ENCODE measurements at places on chromosomes 6 and 20. TPM values are rescaled to one million over a fixed set of nuclear protein-coding genes. Genes with fewer than 3 reads are reported as not detected.

KCNK5 gene
- 25.9 TPM for total RNA-seq

COL11A2 gene
- 1.4 TPM for total RNA-seq

CAPN11 gene
- total RNA-seq: 0.11 TPM

SLC22A7 gene
- total RNA-seq: not detected

DNA sequence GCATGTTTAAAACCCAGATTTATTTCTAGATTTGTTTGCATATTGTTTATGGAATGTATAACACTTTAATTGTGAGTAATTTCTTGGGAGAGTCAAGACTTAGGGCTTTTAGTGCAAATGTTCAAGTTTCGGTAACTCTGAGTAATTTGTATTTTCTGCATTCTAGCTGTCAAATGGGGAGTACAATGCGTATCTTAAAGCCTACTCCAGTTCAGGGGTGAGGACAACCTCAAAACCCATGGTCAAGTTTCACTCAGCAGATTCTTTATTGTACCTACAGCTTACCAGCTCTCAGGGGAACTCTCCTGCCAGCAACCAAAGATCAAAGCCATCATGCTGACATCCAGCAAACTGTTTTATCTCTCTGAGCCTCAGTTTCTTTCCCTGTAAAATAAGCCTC, 458.6 kb upstream of the JARID2 start:
- H3K27ac ChIP-seq: no peak overlapping the region
- H3K4me1 ChIP-seq: peaks cover 27% of the 10 kb centered on the region
- H3K4me3 ChIP-seq: no peak overlapping the region
- H3K27me3 ChIP-seq: peaks cover 2% of the 10 kb centered on the region
- no peak for DNase-seq

DNA sequence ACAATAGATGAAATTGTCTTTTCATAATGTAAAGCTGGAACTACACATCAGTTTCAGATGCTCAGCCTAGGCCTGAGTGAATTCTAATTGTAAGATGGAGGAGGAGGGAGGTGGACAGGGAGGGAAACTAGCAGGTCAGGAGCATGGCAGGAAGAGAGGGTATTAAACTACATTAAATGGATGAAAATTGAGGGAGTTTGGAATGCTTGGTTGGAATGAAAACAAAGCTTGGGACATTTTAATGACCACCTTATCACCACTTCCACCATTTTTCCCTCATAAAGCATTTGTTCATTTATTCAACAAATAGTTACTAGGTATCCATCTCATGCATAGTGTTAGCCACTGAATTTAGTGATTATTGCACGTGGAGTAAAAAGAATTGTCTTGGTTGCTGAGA, 65.0 kb downstream of the KIZ start:
- H3K27me3 ChIP-seq: no peaks in the 10 kb centered on the region
- no peak overlapping the region for H3K27ac ChIP-seq
- no peak overlapping the region for H3K4me3 ChIP-seq
- no peak for DNase-seq
- no peaks in the 10 kb centered on the region for H3K4me1 ChIP-seq

- H3K27me3 ChIP-seq: no peaks in the 10 kb centered on the region
- no peaks in the 10 kb centered on the region for H3K36me3 ChIP-seq
- peaks cover 7% of the 10 kb centered on the region for H3K4me1 ChIP-seq
- no peak for DNase-seq
Observed at GRCh38 chr6:145836170-145836569, 21.6 kb upstream of the FBXO30 start.

- no peaks in the 10 kb centered on the region for H3K36me3 ChIP-seq
- H3K27me3 ChIP-seq: peaks cover 9% of the 10 kb centered on the region
- no peak for DNase-seq
- no peak overlapping the region for H3K27ac ChIP-seq
Observed at GRCh38 chr20:16595376-16595775, 22.1 kb upstream of the KIF16B start.

- DNase-seq: no peak
- H3K4me1 ChIP-seq: no peaks in the 10 kb centered on the region
- H3K4me3 ChIP-seq: no peak overlapping the region
- H3K27me3 ChIP-seq: peaks cover 23% of the 10 kb centered on the region
- H3K36me3 ChIP-seq: no peaks in the 10 kb centered on the region
Observed at GRCh38 chr20:41645372-41645771, 27.2 kb upstream of the CHD6 start.

DNA sequence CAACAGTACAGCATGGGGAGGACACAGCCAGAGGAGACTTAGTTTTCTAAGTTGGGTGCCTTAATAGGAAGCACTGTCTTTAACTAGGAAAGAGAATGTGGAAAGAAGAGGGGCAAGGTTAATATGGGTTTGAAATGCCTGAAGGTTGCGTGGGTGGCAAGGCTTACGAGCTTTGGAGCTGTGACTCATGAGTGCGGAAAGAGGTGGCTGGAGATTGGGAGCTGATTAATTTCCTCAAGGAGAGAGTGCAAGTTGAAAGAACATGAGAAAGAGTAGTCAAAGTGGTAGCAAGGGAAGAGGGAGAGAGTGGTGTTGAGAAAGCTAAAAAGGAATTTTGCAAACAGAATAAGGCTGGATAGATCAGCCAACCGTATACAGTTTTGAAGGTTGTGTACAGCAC, 315.1 kb upstream of the PRND start:
- H3K4me3 ChIP-seq: no peak overlapping the region
- no peaks in the 10 kb centered on the region for H3K4me1 ChIP-seq
- peaks cover 3% of the 10 kb centered on the region for H3K27me3 ChIP-seq
- H3K36me3 ChIP-seq: no peaks in the 10 kb centered on the region

GRCh38 chr6:164150232-164150631, 735.7 kb downstream of the QKI start:
- no peaks in the 10 kb centered on the region for H3K4me1 ChIP-seq
- DNase-seq: no peak
- no peak overlapping the region for H3K27ac ChIP-seq
- no peak overlapping the region for H3K4me3 ChIP-seq
- no peaks in the 10 kb centered on the region for H3K27me3 ChIP-seq
- H3K36me3 ChIP-seq: no peaks in the 10 kb centered on the region

DNA sequence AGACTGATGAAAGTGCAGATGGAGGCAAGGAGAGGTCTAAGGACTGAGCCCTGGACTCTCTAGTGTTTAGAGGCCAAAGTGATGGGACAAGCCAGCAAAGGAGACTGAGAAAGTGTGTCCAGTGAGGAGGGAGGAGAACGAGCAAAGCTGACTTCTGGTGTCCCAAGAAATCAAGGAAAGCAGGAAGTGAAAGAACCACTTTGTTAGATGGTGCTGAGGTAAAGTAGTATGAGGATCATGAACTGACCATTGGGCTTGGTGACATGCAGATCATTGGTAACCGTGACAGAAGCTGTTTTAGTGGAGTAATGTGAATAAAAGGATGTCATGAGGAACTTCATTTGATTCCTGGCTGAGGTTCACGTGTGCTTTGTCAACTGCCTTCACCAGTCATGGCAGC, 108.4 kb downstream of the SLX4IP start:
- no peak overlapping the region for H3K27ac ChIP-seq
- no peaks in the 10 kb centered on the region for H3K27me3 ChIP-seq
- H3K4me3 ChIP-seq: no peak overlapping the region
- no peak for DNase-seq
- peaks cover 10% of the 10 kb centered on the region for H3K4me1 ChIP-seq

DNA sequence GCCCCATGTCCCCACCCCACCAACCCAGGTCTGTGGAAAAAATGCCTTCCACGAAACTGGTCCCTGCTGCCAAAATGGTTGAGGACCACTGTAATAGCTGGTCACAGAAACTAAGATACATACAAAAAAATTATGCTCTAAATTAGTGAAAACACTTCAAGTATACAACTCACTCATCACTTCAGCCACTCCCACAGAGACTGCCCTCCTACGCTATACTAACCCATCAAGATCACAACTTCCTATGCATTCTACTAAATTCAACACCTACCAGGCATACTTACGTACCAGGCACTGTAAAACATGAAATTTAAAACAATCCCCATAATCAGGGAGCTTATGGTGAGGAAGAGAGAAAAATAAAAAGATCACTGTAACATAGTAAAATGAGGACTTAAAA, 22.9 kb downstream of the RUNX2 start:
- H3K36me3 ChIP-seq: peaks cover 20% of the 10 kb centered on the region
- H3K27me3 ChIP-seq: no peaks in the 10 kb centered on the region
- no peak for DNase-seq
- no peak overlapping the region for H3K27ac ChIP-seq
- no peak overlapping the region for H3K4me3 ChIP-seq

GRCh38 chr6:38452816-38453660, 186.7 kb downstream of the BTBD9 start:
- no peak for DNase-seq
- H3K36me3 ChIP-seq: peaks cover 4% of the 10 kb centered on the region
- H3K27me3 ChIP-seq: no peaks in the 10 kb centered on the region
- H3K4me1 ChIP-seq: no peaks in the 10 kb centered on the region
- H3K4me3 ChIP-seq: no peak overlapping the region

All from activated CD8-positive, alpha-beta T cell treated with anti-CD3 and anti-CD28 coated beads for 36 hours (primary cell).